ENCODE measurements at places on chromosomes 12 and 14. TPM values are rescaled to one million over a fixed set of nuclear protein-coding genes. Genes with fewer than 3 reads are reported as not detected.

- DNase-seq: no peak
Measured at GRCh38 chr14:76829013-76829365, 2.8 kb downstream of the LRRC74A start.

- no peak for DNase-seq
Measured at GRCh38 chr14:50173891-50174290, 57.5 kb downstream of the SOS2 start.

- DNase-seq: no peak
Measured at GRCh38 chr12:95672166-95672565, 118.4 kb downstream of the NTN4 start.

The EPYC gene
- total RNA-seq: not detected

The GPRC5D gene
- not detected for total RNA-seq

The CEBPE gene
- total RNA-seq: not detected

DNA sequence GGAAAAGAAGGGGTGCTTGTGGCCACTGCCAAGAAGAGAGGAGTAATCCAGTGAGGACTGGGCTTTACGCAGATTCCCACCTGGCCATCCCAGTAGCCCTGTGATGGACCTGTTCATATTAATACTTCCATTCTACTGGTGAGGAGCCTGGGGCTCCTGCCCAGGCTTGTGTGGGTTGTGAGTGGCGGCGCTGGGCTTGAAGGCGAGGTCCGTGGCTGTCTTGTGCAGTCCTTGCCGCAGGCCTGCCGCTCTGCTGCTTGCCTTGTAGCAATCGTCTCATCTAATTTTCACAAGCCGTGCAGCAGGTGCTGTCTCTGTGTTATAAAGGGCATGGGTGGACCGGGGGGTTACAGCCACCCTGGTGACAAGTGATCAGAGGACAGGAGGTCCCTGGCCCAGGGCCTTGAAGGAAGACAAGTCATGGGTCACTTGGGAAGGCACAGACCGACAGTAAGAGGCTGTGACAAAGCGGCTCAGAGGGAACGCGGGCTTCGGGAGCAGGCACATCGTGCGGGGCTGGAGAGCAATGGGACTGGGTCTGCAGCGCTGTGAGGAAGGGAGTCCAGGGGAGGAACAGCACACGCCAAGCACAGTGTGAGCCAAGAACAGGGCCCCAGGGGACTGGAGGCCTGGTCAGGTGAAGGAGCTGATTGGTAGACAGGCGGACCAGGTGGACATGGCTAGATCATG lies 7.3 kb upstream of the BDKRB2 start:
- no peak for DNase-seq

DNA sequence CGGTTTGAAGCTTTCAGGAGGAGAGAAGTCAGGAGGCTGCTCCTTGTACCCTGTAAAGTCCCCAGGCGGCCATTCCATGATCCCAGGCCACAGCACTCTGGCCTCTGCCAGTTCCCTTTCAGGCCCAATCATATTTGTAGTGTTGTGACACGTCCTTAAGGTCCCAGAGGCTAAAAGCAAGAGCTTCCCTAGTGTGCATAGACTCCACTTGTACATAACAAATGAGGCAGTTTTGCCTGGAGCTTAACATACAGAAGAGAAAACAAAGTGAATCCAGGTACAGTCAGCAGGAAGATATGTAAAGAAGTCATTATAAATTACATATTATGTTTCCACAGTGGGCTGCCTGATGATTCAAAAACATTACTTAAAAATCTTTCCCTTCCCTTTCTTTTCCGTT lies 81.1 kb upstream of the RPH3A start:
- DNase-seq: no peak

The PCK2 gene
- total RNA-seq: 129 TPM

The CYP27B1 gene
- 0.97 TPM for total RNA-seq

GRCh38 chr12:123019841-123020138 lies 39.3 kb downstream of the ARL6IP4 start:
- DNase-seq: no peak

All from HepG2 (cell line).